ENCODE measurements at places on chromosomes 12 and 14.

DNA sequence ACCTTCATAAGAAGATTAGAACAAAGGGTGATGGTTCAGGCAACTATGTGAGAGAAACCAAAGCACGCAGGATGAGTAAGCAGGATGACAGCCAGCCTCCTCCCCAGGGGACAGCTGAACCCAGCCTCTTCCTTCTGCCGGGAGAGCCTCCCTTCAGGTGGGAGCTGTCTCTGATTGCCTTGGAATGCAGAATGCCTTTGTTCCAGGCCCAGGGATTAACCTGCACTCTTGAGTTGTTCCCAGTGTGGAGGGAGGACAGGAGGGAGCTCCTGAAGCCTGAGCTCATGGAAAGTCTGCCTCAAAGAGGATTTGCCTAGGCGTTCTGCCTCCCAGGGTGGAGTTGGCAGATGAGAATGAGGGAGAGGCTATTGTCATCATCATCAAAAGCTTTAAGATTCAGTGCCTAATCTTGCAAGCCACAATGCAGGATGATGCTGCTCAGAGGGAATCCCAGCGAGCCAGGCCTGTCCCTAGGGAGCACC lies 3.6 kb upstream of the KRT6A start:
- no peak for DNase-seq

DNA sequence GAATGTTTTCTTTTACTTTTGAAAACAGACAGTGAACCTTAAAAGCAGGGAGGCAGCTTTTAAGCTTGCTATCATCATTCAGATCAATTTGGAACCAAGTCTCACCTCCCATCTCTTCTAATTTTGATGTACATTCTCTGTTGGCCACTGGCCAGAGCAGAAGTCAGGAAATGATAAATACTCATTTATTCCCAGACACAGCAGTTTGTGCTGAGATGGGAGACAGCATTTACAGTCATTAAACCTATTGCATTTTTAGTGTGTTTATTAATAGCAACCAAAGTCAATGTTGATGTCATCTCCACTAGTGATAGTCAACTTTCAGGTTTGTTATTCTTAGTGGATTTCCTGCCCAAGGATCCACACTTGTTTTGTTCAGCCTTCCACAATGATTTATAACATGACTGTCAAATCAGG lies 320.0 kb upstream of the ATP2B1 start:
- DNase-seq = no peak

- no peak for DNase-seq
Observed at GRCh38 chr14:21807975-21808374, 134.4 kb upstream of the OR4E1 start.

DNA sequence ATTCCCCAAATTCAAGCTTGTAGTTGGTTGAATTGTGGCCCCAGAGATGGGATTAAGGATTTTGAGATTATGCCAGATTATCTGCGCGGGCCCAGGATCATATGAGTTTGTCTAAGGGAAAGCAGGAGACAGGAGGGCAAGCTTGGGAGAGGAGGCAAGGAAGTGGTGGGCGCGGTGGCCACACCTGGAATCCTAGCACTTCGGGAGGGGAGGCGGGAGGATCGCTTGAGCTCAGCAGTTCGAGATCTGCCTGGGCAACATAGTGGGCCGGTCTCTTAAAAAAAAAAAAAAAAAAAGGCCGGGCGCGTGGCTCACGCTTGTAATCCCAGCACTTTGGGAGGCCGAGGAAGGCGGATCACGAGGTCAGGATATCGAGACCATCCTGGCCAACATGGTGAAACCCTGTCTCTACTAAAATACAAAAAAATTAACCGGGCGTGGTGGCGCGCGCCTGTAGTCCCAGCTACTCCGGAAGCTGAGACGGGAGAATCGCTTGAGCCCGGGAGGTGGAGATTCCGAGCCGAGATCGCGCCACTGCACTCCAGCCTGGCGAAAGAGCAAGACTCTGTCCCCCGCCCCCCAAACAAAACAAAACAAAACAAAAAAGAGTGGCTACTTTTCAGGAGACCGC lies 881 bp upstream of the PUS1 start:
- DNase-seq = no peak

- no peak for DNase-seq
Observed at GRCh38 chr14:30680036-30680435, 57.9 kb downstream of the SCFD1 start.

GRCh38 chr12:53048033-53048779 lies 1.7 kb upstream of the TNS2 start:
- DNase-seq = peak; percentile 93

GRCh38 chr12:107748472-107748871 lies 12.5 kb downstream of the PRDM4 start:
- DNase-seq = no peak

DNA sequence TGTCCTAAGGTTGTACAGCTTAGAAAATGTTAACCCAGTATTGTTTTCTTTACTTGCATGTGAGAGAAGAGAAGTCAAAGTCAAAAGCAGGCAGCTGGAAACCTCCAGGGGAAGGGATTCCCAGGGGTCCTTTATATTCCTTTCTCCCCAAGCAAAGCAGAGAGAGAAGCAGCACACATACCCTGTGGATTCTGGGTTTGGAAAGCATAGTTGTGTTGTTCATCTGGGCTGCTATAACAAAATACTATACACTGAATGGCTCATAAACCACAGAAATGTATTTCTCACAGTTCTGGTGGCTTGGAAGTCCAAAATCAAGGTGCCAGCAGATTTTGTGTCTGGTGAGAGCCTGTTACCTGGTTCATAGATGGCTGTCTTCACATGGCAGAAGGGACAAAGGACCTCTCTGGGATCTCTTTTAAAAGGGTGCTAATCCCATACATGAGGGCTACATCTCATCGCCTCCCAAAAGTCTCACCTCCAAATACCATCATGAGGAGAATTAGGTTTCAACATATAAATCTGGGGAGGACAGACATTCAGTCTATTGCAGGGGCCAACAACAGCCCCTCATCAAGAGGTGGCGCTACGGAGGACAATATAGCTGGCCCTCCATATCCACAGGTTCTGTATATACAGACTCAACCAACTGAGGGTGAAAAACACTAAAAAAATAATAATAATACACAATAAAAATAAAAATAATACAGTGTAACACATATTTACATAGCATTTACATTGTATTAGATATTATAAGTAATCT lies 19.3 kb upstream of the PCNX1 start:
- no peak for DNase-seq

DNA sequence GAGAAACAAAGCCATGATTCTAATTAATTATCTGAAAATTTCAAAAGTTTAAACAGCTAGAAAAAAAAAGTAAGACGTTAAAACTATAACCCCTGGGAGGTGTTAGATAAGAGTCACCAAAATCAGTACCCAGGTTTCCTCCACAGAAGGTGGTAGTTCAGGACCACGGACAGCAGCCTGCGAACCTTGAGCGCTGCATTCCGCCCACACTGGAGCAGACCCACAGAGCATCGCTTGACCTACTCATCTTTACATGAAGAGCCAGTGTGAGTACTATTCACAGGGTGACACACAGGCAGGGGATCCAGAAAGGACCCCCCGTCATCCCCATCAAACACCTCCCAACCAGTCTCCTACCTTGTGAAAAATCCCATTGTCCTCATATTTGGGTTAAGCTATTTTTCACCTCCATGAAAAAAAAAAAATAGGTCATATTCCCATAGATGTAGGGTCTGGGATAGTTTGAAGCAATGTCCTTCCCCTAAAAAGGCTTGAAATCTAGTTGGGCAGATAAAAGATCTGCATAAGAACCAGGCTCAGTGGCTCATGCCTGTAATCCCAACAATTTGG lies 8.8 kb upstream of the CHGA start:
- no peak for DNase-seq

DNA sequence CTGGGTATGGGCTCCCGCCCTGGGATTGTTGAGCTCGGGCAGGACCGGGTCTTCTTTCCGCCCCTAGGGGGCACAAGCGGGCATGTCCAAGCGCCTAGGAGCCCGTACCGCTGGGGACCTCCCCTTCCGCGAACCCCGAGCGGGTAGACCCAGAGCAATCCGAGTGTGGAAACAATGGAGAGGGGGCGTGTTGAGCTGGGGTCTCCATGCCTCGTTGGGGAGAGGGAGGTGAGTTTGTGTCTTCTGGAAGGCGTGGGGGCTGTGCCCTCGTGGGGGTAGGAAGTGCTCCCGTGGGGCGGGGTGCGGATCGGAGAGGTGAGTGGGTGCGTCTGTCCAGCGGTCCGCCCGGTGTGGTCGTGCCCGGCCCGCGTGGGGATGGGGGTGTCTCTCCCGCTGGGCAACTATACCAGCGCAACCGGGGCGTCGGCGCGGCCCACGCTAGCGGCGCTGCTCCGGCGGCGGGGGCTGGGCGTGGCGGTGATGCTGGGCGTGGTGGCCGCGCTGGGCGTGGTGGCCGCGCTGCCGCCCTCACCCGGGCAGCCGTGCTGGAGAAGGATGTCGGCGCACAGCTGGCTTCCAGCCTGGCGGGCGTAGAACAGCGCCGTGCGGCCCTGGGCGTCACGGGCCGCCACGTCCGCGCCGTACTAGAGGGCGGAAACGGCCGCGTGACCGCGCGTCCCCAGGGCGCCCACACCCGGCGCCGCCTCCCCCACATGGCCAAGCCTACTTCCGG lies 12.2 kb downstream of the AGAP2 start:
- peak; percentile 85 for DNase-seq

DNA sequence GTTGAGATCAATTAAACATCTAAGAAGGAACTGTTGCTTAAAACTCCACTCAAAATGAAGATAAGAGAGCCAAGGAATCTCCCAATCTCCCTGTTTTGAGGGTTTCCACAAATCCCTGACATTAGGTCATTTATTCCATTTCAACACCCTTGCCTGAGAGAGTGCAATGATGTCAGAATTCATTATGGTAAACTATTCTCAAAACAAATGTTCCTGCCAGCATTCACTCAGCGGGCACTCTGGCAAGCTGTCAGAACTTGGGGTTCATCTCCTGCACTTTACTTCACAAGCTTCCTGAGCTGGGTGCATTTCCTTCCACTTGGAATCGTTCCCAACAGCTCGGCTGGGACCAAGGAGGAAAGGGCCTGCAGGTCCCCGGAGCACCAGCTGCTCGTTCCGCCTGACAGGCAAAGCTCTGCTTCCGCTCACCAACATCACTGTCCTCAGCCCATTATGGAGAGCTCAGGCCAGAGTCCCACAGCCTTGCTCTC lies 117.8 kb downstream of the TTC7B start:
- peak; percentile 65 for DNase-seq

DNA sequence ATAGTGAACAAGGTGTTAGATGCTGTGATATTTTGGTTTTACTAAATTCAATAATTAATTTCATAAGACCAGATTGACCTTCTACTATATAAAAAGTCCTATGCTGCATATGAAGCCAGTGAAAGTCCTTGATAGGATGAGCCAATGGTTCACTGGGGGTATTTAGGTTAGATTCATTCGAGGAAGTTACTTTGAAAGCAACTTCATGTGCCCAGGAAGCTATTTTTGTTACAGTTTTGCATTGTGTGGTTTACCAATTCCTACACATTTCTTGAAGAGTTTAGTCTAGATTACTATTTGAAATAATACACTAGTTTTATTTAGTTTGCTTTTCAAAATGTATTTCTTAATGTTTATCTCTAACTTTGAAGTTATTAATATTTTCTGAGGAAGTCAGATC lies 58.5 kb upstream of the RMST start:
- DNase-seq = no peak

- DNase-seq = no peak
Observed at GRCh38 chr12:12433203-12433731, 76.4 kb downstream of the BORCS5 start.

DNA sequence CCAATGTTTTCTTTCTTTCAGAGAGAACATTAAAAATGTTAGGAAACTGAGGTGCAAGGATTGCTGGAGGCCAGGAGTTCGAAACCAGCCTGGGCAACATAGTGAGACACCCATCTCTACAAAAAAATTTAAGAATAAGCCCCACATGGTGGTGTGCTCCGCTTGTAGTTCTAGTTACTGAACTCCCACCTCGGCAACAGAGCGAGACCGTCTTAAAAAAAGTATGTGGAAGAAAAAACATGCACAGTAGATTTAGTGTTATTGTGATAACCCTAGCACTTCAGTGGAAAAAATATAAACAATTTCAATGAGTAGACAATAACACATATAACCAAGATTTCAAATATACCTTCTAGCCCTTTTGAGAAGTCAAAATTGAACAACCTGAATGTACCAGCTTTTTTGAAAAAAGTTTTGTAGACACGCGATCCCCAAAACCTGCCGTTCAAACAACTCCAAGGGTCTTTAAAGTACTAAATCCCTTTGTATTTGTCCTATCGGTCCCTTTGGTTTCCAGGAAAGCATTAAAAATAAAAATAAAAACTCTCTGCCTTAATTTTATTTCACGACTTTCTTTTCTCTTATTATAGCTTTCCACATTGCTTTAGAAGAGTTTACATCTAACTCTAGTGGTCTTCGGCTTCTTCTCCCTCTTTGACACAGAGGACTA lies 1.0 kb upstream of the ANO6 start:
- no peak for DNase-seq

- no peak for DNase-seq
Observed at GRCh38 chr14:66842911-66843512, 335.1 kb downstream of the GPHN start.

- DNase-seq = no peak
Observed at GRCh38 chr12:16610743-16611142, 4.8 kb upstream of the LMO3 start.

DNA sequence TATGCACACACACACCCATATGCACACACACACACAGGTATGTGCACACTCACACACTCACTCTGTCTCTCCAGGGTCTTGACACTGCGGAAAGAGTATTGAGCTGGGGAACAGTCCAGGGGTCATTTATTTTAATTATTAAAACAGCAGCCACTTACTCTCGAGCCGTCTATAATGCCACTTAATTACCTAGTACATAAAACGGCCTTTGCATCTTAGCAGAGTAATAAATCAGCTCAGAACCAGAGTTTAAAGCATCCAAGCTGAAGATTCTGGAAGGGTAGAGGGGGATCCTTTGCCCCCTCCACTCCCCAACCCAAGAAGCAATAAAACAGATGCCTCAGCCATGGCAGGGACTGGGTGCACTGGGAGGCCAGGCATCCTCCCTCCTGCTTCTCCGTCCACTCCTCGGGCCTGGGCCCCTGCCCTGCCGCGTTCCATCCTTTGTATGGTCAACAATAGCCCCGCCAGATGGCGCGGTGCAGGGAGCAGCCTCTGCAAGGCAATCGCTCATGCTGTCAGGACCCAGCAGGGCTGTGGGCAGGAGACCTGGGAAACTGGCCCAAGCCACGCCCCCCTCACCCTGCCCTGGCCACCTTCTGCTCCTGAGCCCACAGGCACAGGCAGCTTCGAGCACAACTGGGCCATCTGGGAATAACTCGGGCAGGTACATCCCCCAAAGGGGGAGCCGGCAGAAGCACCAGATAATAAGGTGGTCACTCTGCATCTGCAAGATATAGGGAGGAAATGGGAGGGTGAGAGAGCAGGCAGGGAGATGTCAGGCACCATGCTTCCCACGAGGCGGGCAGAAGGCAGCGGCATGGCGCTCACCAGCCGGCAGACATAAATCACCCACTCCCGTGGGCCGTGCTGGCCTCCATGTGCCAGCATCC lies 40.9 kb downstream of the CCDC85C start:
- peak; percentile 69 for DNase-seq

- peak; percentile 83 for DNase-seq
Observed at GRCh38 chr12:122023339-122024131, 1.9 kb downstream of the BCL7A start.

DNA sequence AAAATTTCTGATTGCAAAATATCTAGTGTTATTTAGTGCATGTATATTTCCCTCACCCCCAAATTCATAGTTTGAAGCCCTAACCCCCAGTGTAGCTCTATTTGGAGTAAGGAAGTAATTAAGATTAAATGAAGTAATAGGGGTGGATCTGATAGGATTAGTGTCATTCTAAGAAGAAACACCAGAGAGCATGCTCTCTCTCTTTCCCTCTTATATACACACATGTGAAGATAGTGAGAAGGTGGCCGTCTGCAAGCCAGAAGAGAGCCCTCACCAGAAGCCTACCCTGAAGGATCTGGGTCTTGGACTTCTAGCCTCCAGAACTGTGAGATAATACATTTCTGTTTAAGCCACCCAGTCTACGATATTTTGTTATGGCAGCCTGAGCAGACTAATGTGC lies 120.3 kb downstream of the TMEM30B start:
- DNase-seq = no peak
